ENCODE measurements at places on chromosomes 5 and 9. TPM values are rescaled to one million over a fixed set of nuclear protein-coding genes. Genes with fewer than 3 reads are reported as not detected.

The PLAC8L1 gene
- total RNA-seq: 3.0 TPM

The C5orf15 gene
- total RNA-seq: 35.1 TPM

The MYOT gene
- total RNA-seq: not detected

The SPATA31D4 gene
- not detected for total RNA-seq

The GRXCR2 gene
- total RNA-seq: not detected

The POC5 gene
- 17.4 TPM for total RNA-seq

The AHRR gene
- total RNA-seq: 3.2 TPM

The MEIKIN gene
- total RNA-seq: not detected

The SLC34A3 gene
- total RNA-seq: not detected

The CCDC152 gene
- total RNA-seq: not detected

The AFAP1L1 gene
- total RNA-seq: 4.8 TPM

The CCDC112 gene
- total RNA-seq: 10.3 TPM

The MSANTD3 gene
- 41.3 TPM for total RNA-seq

The TMEM232 gene
- total RNA-seq: 3.1 TPM

All from MCF 10A (cell line).